ENCODE measurements at places on chromosomes 11 and 22.

DNA sequence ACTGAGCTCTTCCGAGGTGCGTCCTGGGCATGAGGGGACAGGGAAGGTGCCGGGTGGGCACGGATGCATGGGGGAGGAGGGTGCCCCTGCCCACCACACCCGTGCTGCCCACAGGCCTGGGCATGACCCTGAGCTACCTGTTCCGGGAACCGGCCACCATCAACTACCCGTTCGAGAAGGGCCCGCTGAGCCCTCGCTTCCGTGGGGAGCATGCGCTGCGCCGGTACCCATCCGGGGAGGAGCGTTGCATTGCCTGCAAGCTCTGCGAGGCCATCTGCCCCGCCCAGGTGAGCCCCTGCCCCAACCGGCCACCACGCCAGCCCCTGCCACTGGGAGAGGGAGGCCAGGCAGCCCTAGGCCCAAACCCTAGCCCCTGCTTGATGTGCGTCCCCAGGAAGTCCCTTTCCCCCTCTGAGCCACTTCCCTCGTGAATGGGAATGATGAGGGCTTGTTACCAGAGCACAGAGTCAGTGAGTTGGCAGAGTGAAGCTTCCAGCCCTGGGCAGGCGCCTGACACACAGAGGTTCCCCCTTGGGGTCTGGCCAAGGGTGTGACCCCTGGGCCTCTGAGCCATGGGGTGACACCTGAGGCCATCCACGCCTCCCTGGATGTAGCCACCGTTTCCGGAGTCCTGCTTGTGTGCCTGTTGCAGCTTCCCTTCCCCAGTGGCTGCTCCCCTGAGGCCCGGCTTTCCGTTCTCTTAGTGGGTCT lies 2.7 kb downstream of the NDUFS8 start:
- no peak for DNase-seq

- no peak for DNase-seq
Measured at GRCh38 chr11:3914805-3915204, 59.3 kb downstream of the STIM1 start.

DNA sequence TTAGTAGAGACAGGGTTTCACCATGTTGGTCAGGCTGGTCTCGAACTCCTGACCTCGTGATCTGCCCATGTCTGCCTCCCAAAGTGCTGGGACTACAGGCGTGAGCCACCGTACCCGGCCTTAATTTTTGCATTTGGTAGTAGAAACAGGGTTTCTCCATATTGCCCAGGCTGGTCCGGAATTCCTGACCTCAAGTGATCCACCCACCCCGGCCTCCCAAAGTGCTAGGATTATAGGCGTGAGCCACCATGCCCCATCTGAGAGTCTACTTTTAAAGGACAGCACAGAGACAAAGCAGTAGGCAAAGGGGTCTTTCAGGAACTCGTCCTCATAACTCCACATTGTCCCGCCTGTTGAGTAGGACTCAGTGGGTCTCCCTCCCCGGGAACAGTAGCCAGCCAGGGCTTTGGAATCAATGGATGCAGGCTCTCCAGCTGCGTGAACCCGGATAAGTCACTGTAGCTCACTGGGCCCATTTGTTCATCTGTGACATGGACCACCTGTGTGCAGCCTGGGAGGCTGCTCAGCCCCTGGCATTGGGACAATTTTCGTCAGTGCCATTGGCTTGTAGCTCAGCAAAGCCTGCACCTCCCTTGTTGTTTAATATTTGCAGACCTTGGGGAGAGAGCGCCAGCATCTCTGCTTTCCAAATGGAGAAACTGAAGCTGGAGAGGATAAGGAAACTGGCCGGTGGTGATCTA lies 86.1 kb downstream of the ARHGAP8 start:
- DNase-seq: no peak

DNA sequence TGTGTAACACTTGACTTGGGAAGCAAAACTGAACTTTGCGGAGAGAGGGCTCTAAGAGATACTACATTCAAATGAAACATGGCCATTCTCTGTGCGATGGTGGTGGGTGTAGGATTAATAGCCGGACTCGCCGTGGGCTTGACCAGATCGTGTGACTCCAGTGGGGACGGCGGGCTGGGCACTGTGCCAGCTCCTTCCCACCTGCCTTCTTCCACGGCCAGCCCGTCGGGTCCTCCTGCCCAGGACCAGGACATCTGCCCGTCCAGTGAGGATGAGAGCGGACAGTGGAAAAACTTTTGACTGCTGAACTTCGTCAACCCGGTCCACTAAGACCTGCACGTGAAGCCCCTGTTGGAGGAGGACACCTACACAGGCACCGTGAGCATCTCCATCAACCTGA lies 137.4 kb downstream of the OR4C45 start:
- DNase-seq: no peak

- DNase-seq: no peak
Measured at GRCh38 chr11:92306966-92307510, 82.4 kb downstream of the FAT3 start.

- DNase-seq: no peak
Measured at GRCh38 chr22:49092716-49093115, 735.0 kb downstream of the BRD1 start.

DNA sequence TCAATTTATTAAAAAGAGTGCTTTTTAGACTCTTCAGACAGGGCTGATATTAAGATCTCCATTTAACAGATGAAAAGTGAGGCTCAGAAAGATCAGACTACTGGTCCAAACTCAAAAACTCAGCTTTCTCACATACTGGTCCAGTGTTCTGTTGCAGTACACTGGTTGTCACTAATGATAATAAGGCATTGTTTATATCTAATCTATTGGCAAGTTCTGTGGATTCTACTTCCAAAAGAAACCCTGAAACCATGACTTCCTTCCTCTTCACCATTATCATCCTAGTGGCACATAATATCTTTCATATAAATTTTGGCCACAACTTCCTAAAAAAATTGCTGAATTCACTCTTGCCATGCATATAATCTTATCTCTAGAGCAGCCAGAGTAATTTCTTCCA lies 36.9 kb downstream of the F2 start:
- no peak for DNase-seq

- DNase-seq: no peak
Measured at GRCh38 chr11:128882451-128882850, 8.7 kb upstream of the KCNJ5 start.

- no peak for DNase-seq
Measured at GRCh38 chr11:16336204-16336603, 20.1 kb downstream of the SOX6 start.

DNA sequence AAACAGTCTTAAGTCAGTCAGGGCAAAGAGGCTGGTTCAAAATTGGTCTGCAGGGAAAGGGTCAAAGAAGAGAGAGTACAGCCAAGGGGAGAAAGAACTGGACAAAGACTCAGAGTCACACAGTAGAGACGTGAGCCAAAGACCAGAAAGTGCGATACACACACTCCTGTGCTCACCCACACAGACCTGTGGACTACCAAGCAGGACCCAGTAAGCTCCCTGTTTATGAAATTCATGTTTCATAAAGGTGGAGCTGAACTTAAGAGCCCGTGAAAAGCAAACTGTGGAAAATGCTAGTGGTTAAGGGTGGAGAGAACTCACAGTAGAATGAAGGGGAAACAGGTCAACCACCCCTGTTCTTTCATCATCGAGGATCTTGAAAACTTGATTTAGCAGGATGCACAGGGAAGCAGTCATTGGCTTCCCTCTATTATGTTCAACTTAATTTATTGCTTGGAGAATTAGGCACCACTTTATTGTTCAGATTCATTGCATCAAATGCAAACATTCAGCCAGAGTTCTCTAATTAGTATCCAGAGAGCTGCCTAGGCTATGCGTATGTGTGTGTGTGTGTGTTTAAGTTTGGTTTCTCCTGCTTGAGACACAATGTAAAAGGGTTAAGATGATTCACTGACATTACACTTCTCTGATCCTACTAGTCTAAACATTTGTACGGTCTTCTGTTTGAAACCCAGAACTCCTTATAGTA lies 160.9 kb upstream of the MTMR2 start:
- no peak for DNase-seq

- DNase-seq: no peak
Measured at GRCh38 chr22:19492504-19493174, 12.9 kb downstream of the CDC45 start.

DNA sequence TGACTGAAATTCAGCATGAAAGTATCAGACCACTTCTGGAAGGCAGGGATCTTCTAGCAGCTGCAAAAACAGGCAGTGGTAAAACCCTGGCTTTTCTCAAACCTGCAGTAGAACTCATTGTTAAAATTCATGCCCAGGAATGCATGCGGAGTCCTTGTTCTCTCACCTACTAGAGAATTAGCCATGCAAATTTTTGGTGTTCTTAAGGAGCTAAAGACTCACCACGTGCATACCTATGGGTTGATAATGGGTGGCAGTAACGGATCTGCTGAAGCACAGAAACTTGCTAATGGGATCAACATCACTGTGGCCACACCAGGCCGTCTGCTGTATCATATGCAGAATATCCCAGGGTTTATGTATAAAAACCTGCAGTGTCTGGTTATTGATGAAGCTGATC lies 19.1 kb downstream of the ZBTB44 start:
- DNase-seq: no peak

DNA sequence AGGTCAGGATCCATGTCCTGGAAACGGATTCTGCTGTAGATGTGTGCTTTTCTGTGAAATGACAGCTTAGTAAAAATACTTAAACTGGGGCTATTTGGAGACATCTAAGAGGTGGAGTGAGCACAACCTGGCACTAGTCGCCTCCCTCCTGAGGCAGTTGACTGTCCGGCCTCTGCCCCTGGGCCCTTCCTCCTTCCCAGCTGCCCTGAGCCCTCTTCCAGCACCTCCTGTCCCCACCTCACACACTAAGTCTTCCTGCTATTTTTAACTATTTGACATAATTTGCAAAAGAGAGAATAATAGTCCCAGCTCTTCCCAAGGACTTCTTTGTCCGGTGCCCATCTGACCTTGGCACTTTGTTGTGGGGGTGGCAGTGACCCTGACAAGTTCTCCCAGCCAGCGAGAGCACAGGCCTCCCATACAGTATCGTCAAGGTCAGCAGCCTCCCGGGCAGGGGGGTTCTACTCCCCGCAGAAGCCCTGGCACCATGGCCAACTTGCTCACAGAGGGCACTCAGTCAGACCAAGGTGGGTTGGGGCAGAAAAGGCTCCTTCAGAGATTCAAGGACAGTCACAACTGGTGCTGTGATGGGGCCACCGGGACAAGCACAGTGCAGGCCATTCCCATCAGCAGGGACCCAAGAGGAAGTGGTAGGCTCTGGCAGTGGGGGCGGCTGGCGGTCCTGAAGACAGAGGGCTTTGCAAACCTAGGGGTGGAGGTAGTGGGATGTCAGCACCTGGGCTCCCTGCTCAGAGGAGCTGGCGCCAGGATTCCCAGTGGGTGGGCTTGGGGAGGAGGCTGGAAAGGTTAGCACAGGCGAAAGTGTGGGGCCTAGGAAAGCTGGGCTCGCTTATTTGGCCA lies 5.5 kb upstream of the NEAT1 start:
- no peak for DNase-seq

Data from stimulated activated CD8-positive, alpha-beta memory T cell treated with anti-CD3 and anti-CD28 coated beads, Interleukin-7, amount 100 ng/mL, for 1 hour (primary cell).